ENCODE measurements at places on chromosomes 11 and 22.

- DNase-seq, result peak; percentile 7
These were observed 207.5 kb downstream of the ETS1 start for GRCh38 chr11:128379587-128380580.

GRCh38 chr11:113629562-113629961 lies 76.5 kb downstream of the TMPRSS5 start:
- DNase-seq, result no peak

DNA sequence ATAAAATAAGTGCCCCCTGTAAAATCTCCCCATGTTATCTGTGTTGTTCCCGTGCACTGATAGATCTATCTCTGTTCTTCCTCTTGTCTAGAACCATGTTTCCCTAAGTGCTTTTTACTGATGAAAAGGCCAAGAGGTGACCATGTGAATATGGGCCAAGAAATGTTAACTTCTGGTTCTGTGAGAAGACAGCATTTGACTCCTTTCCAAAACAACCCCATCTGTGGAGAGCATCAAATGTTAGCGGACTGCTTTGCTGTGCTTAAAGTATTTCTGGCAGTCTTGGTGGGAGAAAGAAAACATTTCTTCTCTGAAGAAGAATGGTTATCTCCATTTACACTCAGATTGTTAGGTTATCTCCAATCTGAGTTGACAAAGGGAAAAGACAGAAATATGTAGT lies 58.6 kb upstream of the GUCY1A2 start:
- no peak for DNase-seq

GRCh38 chr11:120594746-120595145 lies 83.2 kb downstream of the GRIK4 start:
- DNase-seq, result no peak

DNA sequence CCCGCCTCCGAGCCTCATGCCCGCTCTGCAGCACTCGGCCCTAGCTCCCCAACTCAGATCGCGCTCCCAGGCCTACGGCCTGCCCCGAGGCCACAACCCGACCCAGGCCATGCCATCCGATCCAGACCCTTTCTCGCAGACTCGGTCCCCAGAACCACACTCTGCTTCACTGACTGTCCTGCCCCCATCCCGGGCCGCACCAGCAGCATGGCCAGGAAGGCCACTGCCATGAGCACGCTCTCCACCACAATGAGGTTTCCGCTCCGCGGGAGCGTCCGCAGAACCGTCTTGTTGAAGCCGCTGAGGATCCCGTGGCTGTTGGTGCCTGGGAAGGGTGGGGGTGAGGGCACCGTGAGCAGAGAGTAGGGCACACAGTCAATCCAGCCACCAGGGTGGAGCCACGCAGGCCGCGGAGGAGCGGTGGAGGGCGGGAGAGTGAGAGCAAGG lies 6.4 kb downstream of the UNC93B1 start:
- DNase-seq, result no peak

DNA sequence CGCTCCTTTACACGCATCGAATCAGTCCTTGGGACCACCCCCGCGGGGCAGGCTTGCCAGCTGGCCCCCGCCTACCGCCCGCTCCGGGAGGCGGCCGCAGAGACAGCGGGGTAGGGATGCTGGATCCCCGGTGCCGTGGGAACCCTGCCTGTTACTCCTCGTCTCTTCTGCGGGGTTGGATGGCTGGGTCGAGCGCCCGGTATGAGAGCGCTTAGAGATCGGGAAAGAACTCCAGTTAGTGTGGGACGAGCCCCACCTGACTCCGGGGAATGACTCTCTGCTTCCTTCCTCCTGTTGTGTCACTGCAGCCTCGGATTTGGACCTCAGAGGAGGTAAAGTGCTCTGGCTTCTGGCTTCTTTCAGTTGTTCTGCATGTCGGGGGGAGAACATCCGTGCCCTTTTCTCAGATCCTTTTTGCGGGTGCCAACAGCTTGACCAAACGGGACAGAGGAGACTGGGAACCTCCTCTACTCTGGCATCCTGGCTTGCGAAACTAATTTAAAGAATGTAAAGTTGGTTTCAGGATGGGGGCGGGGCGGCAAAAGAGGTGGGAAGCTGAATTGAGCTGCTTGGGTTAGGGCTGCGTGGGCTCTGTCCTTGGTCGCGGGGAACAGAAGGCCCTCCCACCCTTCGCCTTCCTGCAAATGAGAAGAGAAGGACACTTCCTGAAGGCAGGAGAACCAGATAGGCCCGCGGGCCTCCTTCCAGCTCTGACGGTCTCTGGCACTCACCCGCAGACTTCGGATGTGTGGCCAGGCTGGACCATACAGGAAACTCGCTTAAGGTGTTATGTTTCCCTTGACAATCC lies 938 bp downstream of the LAYN start:
- DNase-seq, result no peak

DNA sequence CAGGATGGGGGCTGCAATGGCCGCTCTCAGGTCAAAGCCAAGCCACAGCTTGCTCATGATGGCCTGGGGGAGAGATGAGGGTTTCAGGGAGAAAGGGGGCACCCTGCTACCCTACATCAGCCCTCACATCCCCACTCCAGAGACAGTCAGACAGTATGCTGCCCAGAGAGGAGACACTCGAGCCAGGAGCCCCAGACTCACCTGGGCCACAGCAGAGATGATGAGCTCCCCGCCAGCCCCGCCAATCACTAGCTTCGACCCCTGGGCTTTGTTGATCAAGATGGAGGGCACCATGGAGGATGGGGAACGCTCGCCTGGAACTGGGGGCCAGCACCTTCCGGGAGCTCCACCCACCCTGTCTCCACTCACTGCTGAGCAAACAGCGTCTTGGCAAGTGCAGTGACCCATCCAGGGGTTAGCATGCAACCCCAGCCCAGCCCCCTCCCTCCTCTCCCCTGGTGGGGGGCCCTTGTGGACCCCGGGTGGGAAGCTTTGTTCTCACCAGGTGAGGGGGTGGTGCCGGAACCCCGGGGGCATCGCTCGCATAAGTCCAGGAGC lies 19.8 kb downstream of the GGT5 start:
- no peak for DNase-seq

DNA sequence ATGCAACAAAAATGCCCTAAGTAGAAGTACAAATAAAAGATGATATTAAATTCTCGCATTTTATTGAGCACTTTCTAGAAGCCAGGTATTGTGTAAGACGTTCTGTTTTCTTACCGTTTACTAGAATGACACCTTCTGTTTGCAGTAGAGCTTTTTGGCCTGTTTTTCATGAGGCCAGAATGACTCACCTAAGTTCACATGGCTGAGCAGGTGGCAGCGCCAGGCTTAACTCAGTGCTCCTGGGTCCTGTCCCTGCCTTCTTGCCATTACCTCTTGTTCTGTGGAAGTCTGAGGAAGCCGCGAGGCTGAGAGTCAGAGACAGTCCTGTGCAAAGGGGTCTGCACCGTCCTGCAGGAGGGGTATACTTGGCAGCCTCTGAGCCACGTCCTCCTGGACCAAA lies 113.8 kb downstream of the ATXN10 start:
- no peak for DNase-seq

- no peak for DNase-seq
These were observed 5.5 kb upstream of the NXF1 start for GRCh38 chr11:62810748-62811147.

GRCh38 chr22:22923379-22923778 lies 35.8 kb downstream of the IGLL5 start:
- no peak for DNase-seq

DNA sequence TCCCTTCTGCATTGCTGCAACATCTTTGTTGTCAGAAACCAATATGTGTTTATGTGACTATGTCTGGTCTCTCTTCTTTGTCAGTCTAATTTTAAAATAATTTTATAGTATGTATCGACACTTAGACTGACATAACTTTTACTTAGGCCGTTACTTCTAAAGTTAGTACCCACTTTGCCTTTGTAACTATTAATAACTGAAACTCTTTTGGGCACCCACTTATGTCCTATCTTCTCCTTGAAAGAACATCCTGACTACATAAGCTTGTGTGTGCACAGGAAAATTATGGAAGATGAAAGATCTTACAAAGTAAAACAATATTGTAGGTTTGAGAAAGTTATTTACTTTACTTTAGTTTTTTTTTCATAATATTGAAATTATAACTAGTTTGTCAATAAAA lies 230.4 kb upstream of the CCDC179 start:
- DNase-seq, result no peak

DNA sequence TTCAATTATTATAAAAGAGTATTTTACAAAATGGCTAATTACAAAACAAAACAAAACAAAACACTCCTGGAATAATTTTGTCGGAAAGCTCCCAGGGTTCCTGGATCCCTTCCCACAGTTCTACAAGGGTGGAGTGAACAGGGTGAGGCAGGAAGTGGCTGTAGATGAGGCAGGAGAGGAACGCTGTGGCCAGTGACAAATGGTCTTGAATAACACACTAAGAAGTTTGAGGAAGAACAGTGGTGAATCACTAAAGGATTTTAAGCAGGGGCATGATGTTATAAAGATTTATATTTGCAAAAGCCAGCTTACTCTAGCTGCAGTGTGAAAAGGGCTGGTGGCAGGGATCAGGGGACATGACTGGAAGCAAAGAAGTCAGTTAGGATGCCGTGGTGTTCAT lies 33.8 kb upstream of the APOA1 start:
- no peak for DNase-seq

GRCh38 chr11:83971063-83971462 lies 684.9 kb upstream of the CCDC90B start:
- no peak for DNase-seq

- no peak for DNase-seq
These were observed 498.1 kb downstream of the TBC1D22A start for GRCh38 chr22:47260551-47260950.

- no peak for DNase-seq
These were observed 76.3 kb downstream of the MORC2 start for GRCh38 chr22:30892286-30892685.

DNA sequence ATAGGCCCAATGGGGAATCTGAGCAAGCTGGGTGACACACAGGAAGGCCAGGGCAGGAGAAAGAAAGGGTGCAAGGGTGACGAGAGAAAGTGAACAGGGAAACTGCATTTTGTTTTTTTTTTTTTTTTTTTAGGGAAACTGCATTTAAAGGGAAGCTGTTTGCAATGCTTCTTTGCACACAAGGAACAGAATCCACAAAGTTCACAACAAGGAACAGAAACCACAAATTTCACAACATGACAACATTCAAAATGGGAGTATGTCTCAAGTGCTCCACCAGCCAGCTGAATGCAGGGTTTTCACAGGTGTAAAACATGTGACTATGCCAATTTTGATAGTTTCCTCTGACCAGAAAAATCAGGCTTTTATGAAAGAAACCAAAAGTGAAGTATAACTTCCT lies 6.8 kb upstream of the PLAAT3 start:
- no peak for DNase-seq

- no peak for DNase-seq
These were observed 503.7 kb downstream of the NTM start for GRCh38 chr11:131874070-131874469.

All from stimulated activated effector memory CD8-positive, alpha-beta T cell treated with anti-CD3 and anti-CD28 coated beads, Interleukin-12 subunit alpha, Interleukin-12 subunit beta, amount 100 ng/mL, for 72 hours (primary cell).